HT-29 (cell line): ENCODE measurements at places on chromosomes 1 and 21. TPM values are rescaled to one million over a fixed set of nuclear protein-coding genes. Genes with fewer than 3 reads are reported as not detected.
A peak's percentile ranks its signal among the peaks of the same experiment; 100 is the strongest.

DNA sequence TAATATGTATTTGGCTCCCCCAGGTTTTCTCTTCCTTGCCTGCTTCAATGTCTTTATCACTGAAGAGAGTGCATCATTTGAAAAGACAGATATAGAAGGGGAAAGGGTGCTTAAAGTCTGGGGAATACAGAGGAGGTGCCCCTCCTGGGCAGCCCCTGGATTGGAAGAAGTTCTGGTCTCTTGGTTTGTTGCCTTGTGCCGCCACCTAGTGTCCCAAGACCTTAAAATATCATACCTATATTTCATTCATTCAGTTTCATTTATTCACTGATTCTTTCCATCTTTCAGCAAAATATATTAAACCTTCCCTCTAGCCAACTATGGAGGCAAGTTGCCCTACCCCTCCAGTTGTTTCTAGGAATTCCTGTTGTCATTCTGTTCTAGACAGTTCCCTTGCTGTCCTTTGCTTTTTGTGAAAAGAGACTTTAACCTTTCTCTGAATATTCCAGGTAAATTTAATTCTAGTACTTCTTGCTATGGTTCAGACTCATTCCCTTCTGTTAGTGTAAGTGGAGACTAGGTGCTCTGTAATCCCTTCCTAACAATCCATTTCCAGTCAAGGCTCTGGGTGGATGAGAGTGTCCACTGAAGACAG lies 56.1 kb downstream of the MEF2D start:
- DNase-seq = peak; percentile 63

DNA sequence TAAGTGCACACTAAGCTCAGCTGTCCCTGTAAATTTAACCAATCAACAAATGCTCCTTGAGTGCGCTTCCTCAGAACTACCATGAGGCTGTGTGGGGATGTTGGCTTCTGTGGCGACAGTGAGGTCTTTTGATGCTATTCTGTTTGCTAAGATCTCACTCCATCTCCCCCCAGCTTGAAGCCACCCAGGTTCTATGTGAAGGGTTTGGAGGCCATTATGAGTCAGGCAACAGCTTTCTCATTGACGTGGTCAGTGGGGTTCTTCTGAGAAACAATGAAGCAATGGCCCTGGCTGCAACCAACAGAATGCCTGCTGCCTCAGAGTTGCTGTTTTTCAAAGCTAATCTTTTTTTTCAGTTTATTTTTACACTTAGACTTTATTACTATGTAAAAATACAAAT lies 205.5 kb downstream of the PTBP2 start:
- DNase-seq = no peak

DNA sequence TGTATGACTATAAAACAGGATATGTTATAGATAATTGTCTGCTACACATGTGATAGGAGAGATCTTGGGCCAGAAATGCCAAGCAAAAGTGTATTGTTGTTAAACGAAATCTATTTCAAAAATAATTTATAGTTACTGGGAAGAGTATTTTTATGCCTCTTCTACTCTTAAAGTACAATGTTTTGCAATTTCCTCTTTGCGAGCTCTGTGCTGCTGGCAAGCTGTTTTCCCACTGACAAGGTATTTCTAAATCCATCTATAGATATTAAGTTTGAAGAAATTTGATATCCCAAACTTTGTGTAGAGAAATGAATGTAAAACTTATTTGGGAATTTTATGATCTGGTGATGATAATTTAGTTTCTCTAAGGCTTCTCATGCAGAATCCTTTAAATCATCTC lies 63.3 kb upstream of the PTGFR start:
- no peak for DNase-seq

- DNase-seq = no peak
These were observed 38.0 kb upstream of the RWDD3 start for GRCh38 chr1:95196017-95196416.

DNA sequence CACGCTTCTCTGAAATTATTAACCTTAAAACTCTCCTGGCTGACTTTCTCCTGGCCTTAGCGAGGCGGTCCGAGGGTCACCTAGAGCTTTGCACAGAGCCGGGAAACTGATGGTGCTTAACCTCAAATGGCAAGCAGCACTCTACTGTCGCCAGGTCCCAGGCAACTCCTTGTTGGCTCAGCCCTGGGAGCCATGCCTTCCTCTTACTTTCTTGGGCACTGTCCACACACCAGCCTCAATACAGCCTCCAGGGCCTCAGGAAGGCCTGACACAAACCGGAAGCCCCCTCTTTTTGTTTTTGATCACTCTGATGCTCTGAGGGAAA lies 3.8 kb downstream of the TRABD2B start:
- DNase-seq = no peak

Gene PROK1
- total RNA-seq = not detected in 2 replicates

Gene MYBPH
- total RNA-seq = not detected in 2 replicates
